ENCODE measurements at places on chromosomes 1 and 21.

DNA sequence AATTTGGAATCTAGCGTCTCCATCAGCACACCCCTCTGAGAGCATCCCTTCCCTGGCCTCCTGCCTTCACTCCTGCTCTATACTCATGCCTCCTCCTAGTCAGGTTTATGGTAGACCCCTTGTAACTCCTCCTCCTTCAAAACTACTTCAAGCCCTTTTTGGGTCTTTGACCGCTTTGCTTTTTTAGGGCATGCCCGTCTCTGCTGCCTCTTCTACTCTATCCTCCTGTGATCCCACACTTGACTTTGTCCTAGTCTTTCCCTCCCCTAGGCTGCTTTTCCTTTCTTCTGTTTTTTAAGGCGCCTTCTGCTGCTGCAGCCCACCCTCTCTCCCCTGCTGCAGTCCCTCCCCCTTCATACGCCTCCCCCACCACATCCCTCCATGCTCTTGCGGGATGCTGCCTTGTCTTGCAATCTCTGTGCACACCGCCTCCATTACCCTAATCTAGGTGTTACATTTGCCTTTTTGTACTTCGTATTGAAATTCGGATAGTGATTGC lies 1.5 kb downstream of the SNX27 start:
- no peak for DNase-seq

DNA sequence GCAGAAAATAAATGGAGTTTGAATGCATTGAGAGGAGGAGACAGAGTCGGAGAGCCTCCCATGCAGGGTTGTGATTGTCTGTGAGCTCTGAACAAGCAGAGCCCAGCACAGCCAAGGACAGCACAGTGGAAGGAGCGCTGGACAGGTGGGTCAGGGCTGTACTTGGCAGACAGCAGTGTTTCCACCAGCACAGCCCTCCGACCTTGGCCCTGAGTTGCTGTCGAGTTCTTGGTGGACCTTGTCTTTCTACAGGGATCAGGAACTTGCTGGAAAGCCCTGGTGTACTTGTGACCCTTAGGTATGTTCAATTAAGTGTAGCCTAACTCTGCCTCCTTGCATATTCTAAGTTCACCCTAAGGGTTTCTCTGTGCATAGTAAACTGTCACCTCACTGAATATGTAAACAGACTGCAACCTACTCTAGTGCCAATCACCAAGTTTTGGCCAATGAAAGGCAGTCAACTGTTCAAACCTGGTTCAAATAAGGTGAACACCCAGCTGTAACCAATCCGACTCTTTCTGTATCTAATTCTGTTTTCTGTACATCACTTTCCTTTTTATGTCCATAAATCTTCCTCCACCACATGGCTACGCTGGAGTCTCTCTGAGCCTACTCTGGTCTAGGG lies 86.6 kb upstream of the SLC25A33 start:
- DNase-seq = no peak

GRCh38 chr1:53448241-53448841 lies 10.9 kb upstream of the DMRTB1 start:
- no peak for DNase-seq

DNA sequence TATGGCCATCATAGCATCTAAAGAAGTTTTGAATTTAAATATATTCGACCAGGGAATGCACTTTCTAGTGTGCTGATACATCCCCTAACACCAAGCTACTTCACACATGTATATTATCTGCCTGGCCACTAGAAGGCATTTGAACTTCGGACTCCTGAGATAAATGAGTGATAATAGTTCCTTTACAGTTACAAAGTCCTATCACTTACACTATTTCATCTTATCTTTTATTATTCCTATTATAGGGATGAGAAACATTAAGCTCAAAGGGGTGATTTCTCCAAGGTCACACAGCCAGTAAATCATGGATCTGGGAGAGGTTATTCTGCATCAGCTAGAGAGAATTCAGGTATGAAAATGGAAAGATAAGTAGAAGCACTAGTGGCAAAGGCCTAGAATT lies 40.3 kb downstream of the GPATCH2 start:
- DNase-seq = no peak

DNA sequence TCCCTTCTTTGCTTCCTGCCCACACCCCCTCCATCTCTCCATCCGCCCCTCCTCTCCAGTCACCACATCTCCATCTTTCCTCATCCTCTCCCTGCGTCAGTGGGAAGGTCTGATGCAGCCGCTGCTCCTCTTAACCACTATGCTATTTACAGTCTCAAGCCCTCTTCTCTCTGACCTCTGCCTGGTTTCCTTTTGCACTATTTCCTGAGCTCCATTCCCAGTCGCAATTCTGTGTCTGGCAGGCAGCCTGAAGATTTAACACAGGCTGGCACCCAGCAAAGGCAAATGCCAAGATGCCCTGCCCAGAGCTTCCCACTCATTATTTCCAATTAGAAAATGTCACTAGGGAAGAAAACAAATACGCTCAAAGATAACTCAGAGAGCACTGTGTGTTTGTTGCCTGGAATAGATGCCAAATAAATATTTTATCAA lies 89.6 kb upstream of the LPGAT1 start:
- DNase-seq = no peak

GRCh38 chr1:58250587-58250948 lies 296.0 kb downstream of the OMA1 start:
- no peak for DNase-seq

DNA sequence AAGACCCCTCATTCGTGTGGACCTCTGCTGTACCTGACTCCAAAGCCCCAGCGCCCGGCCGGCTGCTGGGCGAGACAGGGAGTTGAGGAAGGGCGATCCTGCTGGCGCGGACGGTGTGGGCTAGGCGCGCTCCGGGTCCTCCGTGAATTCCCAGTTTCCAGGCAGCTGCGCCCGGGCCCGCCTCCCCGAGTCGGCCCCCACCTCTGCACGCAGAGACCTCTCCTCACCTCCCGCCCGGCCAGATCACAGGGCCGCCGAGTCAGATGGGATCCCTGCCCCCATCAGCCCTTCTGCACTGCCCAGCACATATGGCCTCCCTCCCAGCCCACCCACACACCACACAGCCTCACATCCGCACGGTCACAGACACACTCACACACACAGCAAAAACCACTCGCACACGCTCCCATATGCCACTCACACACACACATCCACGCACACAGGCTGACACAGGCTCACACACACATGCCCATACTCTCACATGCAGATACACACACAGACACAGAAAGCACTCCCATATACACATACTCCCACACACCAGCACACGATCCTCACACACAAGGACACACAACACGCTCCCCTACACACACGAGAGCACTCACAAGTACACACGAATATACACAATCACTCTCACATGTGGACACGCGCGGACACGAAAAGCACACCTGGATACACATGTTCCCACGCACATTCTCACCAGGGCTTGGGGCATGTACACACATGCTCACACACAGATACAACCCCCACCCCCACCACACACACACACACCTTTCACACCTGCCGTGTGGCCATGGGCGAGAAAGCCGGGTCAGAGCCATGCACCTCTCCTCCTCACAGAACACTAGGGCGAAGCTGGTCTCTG lies 7.2 kb upstream of the GUCA2B start:
- DNase-seq = no peak

GRCh38 chr1:212196355-212196754 lies 88.9 kb upstream of the PPP2R5A start:
- DNase-seq = no peak

DNA sequence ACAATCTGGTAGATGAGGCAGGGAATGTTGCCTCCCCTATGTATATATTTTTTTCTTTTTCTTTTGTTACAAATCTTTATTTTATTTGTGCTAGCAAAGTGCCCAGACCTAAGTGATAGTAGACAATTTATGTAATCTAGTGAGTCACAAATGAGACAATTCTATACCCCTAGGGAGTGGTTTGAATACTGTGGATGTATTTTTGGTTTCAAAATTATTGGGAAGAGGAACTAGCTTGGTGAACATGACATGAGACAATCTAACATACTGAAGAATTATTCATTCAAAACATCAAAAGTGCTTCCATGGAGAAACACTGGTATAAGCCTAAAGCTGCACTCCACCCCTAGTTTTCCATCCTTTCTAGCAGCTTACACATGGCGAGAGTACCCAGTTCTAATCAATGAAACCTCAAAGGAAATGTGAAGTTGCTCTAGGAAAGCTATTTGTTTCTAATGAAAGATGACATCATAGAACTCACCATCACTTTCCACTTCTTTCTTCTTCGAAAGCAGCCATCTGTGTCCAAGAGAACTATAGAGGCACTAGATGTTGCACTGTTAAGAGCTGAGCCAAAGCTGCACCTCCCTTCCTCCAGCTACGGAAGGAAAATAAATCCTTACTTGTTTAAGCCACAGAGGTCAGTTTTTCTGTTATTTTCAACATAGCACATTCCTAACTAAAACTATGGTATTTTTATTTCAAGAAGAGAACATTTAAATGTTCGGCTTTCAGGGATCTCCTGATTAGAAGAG lies 764.6 kb downstream of the LTN1 start:
- no peak for DNase-seq

DNA sequence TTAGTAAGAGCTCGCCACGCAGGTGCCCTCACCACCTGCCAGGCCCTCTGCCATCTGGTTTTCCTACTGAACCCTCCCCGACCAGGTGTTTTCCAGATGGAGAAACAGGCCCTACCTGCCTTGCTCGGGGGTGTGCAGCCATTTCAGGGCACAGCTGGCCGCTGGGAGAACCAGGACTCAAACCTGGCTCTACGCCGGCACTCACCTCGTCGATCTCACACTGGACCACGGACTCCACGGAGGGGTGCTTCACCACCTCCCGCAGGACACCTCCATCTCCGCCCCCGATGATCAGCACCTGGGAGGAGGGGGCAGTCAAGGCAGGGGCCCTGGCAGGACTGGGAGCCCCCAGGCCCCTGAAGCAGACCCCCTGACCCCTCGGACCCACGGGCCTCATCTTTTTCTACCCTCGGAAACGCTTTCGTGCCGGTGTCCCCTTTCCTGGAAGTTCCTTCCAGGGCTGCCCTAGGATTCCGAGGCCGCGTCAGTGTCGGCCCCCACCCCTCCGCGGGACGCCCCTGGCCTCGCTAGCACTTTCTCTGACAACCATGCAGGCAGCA lies 1.1 kb downstream of the SRM start:
- no peak for DNase-seq

DNA sequence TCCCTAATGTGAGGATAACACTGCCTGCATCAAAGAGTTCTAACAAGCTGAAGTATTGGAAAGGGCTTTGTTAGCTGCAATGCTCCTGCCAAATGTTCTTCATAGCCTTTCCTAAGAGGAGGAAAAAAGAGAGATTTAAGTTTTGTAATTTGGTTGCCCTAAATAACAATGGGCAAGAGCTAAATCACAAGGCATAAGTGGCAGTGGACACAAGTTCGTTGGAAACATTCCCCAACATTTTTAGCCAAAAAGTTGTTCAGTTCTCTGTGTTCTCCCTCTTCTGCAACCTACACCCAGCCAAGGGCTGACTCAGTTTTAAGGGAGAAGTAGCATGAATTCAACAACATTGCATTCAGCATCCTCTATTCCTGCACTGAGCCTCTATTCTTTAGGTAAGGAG lies 2.6 kb upstream of the UQCRHL start:
- DNase-seq = no peak

GRCh38 chr21:38498057-38498833 lies at the start of gene ERG:
ERG (minus strand) TSS chr21:38498477; CDS start chr21:38498380, 97 bp downstream.
- no peak for DNase-seq

GRCh38 chr1:214067397-214067796 lies 79.6 kb downstream of the PROX1 start:
- no peak for DNase-seq

GRCh38 chr1:41631971-41632370 lies 147.5 kb upstream of the EDN2 start:
- no peak for DNase-seq

DNA sequence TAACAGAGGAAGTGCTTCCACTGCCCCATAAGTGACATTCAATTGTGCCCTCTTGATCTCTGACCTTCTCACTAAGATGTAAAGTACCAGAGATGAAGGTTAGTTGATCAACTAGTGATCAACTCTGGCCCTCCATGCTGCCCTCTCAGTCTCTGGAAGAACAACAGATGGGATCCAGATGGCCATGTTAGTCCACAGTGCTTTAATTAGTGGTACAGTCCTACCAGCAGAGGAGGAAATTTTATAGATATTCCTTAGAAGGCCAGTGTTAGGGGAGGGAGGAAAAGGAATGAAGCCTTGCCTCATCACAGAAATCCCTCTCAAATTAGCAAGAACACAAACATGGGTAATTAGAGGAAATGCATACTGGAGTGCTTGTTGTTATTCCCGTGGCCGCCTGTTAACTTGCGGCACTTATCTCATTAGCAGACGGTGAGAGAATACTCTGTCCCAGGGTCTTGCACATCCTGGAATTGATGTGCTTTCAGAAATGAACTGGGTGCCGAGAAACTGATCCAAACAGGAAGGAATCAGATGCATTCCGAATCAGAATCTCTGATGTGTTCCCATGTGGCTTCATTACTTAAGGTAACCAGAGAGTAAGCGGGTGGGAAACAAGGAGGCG lies 91.1 kb upstream of the RGS4 start:
- no peak for DNase-seq

GRCh38 chr1:185498207-185498606 lies 181.2 kb upstream of the IVNS1ABP start:
- no peak for DNase-seq

DNA sequence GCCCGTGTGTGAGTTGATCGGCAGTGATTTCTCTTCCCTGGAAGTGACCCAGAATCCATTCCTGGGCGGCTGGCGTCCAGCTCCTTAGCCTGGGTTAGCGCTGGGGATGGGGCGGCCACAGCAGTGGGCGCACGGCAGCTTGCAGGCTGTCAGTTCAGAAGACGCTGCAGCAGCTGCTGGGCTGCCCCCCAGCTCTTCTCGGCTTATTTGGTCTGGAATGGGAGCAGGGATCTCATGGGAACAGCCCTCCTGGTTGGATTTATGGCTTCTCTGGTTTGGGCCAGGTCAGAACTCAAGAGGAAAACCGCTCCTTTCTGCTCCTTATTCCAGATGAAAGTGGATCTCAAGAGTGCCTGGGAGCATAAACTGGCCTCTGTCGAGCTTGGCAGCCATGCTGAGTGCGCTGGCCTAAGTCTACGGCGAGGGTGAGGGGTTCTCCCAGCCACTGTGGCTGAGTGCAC lies 148.2 kb downstream of the PRDM16 start:
- no peak for DNase-seq

- no peak for DNase-seq
These were observed 36.3 kb downstream of the EDN2 start for GRCh38 chr1:41447995-41448770.

- no peak for DNase-seq
These were observed 24.0 kb downstream of the WDR4 start for GRCh38 chr21:42855171-42855936.

DNA sequence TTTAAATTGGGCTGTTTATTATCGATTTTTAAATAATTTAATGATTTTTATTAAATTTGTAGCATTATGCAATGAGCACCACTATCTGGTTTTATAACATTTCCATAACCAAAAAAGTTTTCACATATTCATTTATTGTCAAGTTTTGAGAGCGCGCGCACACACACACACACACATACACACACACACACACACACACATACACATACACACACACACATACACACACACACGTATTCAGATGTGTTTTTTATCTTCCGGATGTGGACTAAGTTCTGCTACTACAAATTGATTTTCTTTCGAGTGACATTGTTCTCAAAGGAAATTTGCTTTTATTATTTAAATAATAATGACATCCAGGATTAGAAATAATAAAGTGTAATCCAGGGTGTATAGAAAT lies 16.3 kb downstream of the CACHD1 start:
- no peak for DNase-seq

- DNase-seq = peak; percentile 14
These were observed 783 bp upstream of the AGL start for GRCh38 chr1:99849413-99849743.

Data from stimulated activated naive CD8-positive, alpha-beta T cell treated with anti-CD3 and anti-CD28 coated beads, Interleukin-15, amount 100 ng/mL, for 72 hours (primary cell).